CD4-positive, alpha-beta T cell treated with Interleukin-15 for 4 hours (primary cell): ENCODE measurements at places on chromosomes 1 and 21.

DNA sequence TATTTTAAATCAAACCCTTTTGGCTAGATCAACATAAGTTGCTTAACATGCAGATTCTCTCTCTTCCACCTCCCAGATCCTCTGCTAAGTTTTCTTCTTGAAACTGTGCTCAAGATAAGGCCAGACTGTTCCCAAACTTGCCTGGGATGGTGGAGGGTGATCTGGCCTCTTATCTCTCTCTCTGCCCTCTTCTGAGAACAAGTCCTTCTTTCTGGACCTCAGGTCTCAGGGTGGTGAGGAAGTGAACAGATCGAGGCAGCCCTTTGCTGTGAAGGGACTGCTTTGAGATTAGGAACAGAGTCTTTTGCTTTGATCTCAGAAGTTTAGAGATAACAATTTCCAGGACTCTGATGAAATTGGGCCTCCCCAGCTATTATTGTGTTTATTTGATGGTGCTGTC lies 70.7 kb downstream of the HUNK start:
- DNase-seq, result no peak

GRCh38 chr1:25566730-25567341 lies 23.4 kb downstream of the LDLRAP1 start:
- no peak for DNase-seq

DNA sequence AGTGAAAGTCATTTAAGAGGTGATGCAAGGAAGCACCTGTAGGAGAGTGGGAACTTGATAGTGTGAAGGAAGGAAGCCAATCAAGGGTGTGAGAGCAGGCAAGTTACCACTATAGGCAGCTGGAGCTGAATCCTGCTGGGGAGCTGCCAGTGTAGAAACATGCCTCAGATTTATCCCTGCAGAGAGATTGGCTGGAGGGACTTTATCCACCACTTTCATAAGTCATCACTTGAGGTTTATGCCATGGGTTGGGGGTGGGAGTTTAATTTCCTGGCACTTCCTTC lies 443.6 kb downstream of the PLPP3 start:
- no peak for DNase-seq

DNA sequence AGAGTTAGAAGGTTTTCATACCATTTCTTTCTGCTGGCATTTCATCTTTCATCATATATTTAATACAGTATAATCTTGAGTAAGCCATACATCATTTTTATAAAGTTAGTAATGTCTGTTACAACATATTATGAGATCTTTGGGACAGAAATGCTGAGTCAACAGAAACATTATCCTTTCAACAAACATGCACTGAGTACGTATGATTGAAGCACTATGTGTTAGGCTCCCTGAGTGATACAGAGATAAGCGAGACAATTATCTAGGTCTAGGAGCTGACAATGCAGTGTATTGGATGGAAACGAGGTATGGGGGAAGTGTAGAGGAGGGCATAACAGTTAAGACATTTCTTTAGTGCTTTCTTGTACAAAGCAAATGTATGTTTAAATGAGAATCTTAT lies 19.7 kb upstream of the GPR52 start:
- no peak for DNase-seq

DNA sequence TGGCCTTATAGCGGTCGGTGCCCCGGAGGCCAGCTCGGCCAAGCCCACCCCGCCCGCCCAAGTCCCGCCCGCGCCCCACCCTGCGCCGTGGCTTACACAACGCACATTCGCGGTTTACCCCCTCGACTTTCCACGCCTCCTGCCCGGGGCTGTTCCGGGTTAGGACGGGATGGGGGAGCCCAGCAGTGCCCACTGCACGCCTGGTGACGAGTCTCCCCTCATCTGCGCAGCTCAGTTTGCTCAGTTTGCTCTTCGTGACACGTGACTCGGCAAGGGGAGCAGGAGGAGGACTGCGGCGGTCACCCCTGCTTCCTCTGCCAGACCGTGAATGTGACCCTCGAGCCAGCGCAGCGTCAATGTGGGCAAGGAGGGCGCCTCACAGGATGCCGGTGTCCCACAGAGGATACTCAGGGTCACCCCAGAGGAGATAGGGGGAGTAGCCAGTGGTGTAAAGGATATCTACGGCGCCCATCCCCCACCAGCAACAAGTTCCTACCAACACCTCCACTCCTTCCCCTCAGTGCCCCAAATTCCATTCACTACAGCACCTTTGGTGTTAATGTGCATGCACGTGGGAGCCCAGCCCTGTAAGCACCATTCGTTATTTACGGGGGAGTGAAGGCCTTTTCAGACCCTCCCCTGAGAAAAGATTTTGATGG lies 350 bp upstream of the S100A6 start:
- DNase-seq, result peak; percentile 88
